ENCODE measurements at places on chromosomes 7 and 10.

DNA sequence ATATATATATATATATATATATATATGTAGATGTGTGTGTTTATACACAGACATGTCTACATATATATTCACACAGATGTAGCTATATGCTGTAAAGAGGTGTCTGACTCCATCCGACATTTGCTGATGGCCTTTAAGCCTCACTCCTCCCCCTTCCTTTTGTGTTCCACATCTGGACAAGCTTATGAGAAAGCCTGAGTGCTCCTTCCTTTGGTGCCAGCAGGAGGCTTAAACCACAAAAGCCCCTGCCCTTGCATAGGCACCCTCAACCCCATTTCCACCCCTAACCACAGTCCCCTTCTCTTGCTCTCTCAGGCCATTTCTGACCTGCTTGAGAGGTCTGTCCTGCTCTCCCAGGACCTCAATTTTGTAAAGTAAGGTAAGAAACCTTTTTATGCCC is 98.7 kb downstream of the SVOPL start:
- DNase-seq = no peak

GRCh38 chr10:100728928-100729861 is 16.2 kb upstream of the PAX2 start:
- DNase-seq = no peak

DNA sequence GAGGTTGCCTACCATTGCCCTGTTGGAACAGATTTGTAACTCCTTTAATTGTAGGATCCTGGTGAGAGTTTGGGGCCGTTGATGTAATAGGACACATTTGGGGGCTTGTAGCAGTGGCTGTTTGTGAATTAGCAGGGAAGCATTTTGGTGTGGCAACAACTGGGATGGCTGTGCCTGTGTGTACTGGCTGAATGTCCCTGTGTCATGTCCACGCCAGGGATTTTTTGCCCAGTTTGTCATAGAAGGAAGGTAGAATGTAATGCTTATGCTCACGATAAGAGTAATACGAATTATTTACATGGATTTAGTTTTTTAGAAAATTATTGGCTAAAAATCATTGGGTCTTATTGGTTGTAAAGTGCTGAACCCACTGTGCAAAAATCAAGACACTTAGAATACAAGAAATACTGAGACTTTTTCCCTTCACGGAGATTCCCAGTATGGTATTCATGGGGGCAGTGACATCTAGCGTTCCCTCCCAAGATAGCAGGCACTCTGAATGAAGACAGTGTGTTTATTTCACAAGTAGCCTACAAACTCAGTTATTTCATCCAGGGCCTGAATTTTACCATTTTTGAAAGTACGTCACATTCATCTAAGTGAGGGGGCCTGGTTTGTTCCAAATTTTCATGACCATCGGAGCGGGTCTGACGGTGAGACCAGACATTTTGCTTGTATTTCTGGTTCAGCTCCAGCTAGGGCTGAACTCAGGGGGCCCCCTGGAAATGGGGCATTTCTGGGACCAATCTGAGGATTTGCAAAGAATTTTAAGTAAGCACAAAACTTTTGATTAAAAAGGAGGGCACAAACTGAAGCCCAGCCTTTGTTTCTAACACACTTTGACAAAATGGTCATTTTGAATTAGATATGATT is 74.7 kb downstream of the CACNB2 start:
- DNase-seq = peak; percentile 19

GRCh38 chr10:22271786-22272185 is 44.4 kb upstream of the COMMD3 start:
- no peak for DNase-seq

DNA sequence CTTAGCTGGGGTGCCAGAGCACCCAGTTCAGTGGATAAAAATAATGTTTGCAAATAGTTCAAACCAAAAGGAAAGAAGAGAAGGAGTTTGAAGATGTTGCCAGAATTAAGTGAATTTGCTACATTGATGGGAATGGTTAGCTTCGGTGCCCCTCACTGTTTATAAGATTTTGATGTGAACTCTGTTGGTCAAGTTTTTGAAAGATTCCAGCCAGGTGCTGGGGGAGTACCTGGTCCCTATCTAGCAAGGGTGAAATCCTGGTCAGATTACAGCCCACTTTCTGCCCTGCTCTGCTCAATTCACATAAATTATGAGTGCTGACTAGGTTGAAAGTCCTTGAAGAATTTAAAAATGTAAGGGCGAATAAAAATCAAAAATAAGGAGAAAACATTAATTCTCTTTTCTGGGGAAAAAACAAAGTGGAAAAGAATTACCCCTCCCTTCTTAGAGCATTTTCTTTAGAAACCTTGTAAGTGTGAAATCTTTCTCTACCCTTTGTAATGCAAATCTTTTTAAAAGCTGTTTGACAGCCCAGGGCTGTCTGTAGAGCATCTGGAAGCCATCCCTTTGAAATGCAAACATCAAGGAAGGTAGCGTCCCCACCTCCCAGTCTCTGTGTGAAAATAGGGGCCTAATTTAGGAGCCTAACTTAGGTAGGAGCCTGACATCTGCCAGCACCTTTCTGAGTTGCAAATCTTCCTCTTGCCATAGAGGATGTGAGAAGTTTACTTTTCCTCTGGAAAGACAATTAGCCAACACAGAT is 1.4 kb upstream of the GIMAP5 start:
- no peak for DNase-seq

DNA sequence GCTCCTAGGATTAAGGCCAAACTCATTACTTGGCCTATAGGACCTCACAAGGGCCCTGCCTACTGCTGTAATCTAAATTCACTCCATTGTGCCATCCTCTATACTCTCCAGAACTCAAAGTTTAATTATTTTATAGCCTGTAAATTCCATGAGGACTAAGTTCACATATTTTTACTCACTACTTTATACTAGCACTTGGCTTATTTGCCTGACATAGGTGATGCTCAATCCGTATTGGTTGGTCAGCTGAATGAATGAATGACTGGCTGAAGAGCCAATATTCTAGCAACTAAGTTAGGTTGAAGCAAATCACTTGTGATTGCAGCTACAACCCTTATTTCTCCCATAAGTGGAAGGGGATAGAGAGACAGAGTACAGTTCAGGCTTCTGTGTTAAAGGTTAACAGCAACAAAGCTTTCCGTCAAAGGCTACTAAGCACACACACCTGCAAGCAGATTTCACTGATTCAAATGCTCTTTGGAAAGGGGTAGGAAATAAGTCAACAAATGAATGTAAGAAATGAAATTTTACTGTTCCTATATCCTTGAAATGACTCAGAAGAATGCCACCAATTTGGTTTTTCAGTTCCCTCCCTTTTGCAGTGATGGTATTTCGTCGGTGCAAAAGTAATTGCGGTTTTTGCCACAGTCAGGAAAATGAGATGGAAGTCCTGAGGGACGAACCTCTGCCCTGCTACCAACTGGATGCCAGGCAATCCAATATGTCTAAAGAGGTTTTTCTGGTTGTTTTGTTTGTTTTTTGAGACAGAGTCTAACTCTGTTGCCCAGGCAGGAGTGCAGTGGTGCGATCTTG is 120.7 kb downstream of the COL28A1 start:
- DNase-seq = no peak

DNA sequence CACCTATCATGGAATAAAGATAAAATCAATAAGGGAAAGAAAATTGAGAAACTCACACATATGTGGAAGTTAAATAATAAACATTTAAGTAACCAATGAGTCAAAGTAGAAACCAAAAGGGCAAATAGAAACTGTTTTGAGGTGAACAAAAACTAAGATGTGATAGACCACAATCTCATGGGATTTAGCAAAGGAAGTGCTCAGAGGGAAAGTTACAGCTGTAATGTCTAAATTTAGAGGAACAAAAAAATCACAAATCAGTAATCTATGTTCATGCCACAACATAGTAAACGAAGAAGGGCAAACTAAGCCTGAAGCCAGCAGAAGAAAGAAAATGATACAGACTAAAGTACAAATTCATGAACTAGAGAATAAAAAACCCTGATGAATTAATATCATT is 16.3 kb downstream of the CYP3A4 start:
- DNase-seq = no peak

- no peak for DNase-seq
Observed at GRCh38 chr7:33824911-33825459, 80.4 kb upstream of the BMPER start.

- DNase-seq = no peak
Observed at GRCh38 chr7:1725199-1725690, 55.2 kb downstream of the ELFN1 start.

- DNase-seq = no peak
Observed at GRCh38 chr7:116538138-116538537, 13.3 kb downstream of the CAV1 start.

DNA sequence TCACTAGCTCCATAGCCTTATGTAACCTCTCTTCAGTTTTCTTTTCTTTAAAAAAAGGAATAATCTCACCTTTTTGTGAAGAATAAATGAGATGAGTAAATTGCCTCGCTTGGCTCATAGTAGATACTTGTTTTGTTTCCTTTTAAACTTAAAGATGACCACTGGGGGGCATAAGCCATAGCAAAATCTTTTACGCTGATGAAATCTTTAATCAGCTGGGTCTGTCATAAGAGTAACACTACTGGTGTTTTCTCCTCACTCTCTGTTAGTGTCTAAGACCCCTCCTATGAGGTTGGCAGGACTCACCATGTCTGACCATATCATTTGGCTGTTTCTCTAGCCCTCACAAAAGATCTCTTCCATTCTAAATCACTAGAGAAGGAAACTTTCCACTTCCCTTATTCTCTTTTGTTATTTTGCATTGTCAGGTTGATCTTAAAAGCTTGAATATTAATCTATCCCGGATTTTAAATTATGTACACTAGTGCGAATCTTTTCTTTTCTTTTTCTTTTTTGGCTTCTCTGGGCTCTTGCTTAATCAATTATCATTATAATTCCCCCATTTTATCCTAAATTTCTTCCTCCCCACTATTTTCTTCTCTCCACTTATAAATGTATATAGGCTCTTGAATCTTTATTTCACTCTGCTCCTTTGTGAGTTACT is 12.5 kb downstream of the STAG3 start:
- DNase-seq = no peak

DNA sequence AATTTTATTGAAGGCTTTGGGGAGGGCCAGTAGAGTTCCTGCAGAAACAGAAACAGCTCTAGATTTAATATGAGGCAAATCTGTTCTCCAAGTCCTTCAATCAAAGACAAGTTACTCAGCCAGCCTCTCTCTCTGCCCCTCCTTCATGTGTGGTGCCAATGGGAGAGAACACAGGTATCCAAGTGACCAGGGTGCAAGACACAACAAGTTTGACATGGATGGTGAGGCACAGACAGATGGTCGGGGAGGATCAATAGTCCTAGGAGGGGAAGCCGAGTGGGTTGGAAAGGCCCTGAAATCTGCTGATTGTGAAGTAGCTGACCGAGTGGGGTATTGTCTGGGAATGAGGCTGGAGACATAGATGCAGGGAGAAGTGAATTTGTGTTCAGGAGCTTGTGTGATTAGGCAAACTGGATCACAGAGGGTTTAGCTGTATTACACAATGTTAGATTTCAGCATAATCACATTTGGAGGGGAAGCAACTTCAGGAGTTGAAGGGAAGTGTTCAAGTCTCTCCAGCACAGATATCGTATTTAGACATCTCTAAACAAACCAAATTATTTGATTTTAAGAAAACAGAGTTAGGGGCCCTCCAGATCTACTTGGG is 1.5 kb downstream of the GIMAP1 start:
- DNase-seq = no peak

GRCh38 chr10:4075443-4075842 is 290.4 kb upstream of the KLF6 start:
- DNase-seq = no peak

DNA sequence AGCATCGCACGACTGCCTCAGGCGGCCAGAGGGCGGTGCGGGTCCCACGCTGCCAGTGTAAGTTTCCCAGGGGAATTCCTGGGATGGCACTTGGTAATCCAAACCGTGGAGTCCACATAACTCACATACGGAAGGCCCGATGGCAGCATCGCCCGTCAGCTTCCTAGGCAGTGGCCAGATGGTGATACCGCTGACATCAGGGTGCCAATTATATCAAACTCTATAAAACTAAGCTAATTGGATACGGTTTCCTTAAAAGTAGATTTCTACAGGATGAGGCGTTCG is 189.8 kb downstream of the CELF2 start:
- DNase-seq = no peak

DNA sequence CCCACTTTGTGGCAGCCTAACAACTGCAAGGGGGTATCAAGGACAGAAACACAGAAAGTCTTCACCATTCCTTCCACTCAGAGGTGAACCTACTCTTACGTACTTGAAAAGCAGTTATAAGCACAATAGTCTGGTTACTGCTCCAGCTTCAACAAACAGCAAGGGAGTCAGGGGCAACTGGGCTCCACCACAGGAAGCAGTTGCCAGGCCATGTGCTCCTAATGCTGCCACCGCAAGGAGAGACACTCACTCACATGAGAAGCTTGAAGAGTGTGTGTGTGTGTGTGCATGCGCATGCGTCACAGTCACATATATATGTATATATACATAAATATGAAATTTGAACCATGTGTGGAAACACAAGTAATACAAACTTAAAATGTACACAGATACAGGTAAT is 65.5 kb downstream of the GRB10 start:
- no peak for DNase-seq

DNA sequence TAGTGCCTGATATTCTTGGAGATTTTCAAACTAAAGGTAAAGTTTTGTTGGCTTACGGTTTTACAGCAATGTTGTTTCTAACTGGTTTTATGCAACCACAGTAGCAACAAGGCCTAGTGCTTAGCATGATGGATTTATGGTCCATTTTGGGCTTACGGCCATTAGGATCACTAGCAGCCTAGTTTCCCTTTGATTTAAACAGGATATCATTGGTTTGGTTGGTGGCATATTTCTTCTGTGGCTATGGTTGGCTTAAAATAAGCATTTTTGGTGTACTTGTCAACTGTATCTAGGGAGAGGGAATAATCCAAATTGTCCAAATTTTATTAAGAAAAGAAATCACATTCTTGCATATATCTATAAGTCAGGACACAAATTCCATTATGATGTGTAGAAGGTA is 194.0 kb downstream of the HDAC9 start:
- no peak for DNase-seq

GRCh38 chr10:98299341-98299740 is 31.3 kb upstream of the LOXL4 start:
- DNase-seq = no peak

- DNase-seq = no peak
Observed at GRCh38 chr7:101667920-101668319, 38.8 kb upstream of the MYL10 start.

DNA sequence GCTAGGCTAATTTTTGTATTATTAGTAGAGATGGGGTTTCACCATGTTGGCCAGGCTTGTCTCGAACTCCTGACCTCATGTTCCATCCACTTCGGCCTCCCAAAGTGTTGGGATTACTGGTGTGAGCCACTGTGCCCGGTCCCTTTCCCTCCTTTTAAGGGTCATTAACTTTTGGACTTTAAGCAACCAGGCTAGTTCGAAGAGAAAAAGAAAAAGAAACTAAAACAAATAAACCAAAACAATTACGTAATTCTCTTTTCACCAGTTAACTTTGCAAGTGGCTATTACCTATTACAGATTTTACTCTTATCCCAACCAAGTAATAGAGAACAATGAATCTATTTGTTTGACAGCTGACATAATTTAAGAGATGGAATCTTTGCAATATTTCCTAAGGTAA is 72.8 kb upstream of the SEMA3C start:
- no peak for DNase-seq

GRCh38 chr10:120387326-120387725 is 69.7 kb upstream of the PLPP4 start:
- DNase-seq = no peak
